Brain pericyte (primary cell): ENCODE measurements at places on chromosomes 5 and 9.

GRCh38 chr5:176545737-176546509 is 3.2 kb upstream of the CDHR2 start:
- DNase-seq: no peak

DNA sequence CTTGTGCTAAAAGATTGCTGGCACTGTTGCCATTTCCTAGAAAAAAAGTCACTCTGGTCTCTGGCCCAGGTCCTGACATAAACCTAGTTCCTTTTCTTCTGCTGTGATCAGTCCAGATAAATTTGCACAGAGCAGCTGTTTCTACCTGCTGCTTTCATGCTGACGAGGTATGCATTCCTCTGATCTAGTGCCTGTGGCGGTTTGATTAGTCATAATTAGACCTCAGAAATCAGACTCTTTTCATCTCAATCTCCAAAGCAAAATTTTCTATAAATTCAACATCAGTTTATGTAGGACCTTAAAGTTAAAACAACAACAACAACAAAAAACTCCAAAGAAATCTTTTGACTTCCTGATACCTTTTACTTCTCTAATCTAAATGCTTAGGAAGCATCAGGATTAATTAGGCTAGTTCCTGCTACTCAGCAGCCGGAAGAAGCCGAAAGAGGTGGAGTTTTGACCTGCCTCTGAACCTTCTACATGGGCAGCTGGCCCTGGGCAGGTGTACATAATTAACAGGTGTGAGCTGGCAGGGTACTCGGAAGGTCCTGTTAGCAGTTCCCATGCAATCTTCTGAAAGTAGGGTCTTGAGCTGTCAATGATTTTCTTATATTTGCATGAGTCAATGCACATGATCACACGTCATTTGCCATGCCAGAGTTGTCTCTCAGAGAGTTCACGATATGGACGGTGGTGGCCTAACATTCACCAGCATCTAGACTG is 83.3 kb upstream of the CCDC112 start:
- DNase-seq: no peak

GRCh38 chr9:94563548-94563947 is 8.7 kb downstream of the PCAT7 start:
- DNase-seq: no peak

- DNase-seq: no peak
Measured at GRCh38 chr9:70066418-70066817, 22.8 kb downstream of the MAMDC2 start.

- DNase-seq: no peak
Measured at GRCh38 chr5:109053995-109054417, 306.3 kb downstream of the FER start.
